ENCODE measurements at places on chromosomes 11 and 22. TPM values are rescaled to one million over a fixed set of nuclear protein-coding genes. Genes with fewer than 3 reads are reported as not detected.

ALDH3B2 gene
- total RNA-seq = not detected

OR2AT4 gene
- total RNA-seq = not detected

BMAL1 gene
- total RNA-seq = 17.9 TPM

HBB gene
- total RNA-seq = not detected

CD151 gene
- 669 TPM for total RNA-seq

ARFGAP3 gene
- total RNA-seq = 36.9 TPM

CTNND1 gene
- 107 TPM for total RNA-seq

MRGPRX4 gene
- not detected for total RNA-seq

SAA1 gene
- not detected for total RNA-seq

DENND6B gene
- total RNA-seq = 1.1 TPM

APOA5 gene
- total RNA-seq = not detected

SLC37A2 gene
- 0.30 TPM for total RNA-seq

SLC7A4 gene
- 0.23 TPM for total RNA-seq

SYT9 gene
- total RNA-seq = not detected

KRTAP5-11 gene
- not detected for total RNA-seq

GTSE1 gene
- not detected for total RNA-seq

FIBIN gene
- 61.7 TPM for total RNA-seq

SCGB1C1 gene
- not detected for total RNA-seq

NPTXR gene
- 0.60 TPM for total RNA-seq

OR52H1 gene
- total RNA-seq = 0.38 TPM

All from smooth muscle cell of the coronary artery (primary cell).